Activated CD4-positive, alpha-beta T cell treated with anti-CD3 and anti-CD28 coated beads for 24 hours (primary cell): ENCODE measurements at places on chromosomes 7 and 10.

GRCh38 chr7:77687747-77688144 lies 8.5 kb upstream of the RSBN1L start:
- no peak for DNase-seq

DNA sequence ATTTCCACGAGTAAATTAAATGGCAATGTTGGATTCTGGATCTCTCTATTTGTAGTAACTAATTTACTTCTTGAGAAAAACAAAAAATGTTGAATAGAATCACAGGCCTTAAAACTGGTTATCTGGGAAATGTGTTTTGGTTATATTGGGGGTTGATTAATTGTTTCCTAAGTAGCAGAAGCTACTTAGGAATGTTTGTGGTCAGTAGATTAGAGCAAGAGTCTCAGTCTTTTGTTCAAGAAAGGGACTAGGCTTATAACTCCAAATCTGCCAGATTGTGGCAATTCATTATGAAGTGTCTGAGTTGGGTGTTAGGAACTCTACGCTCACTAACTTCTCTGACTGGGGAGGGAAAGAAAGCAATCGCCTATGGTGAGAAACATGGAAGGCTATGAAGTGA lies 244.3 kb upstream of the PHYHIPL start:
- DNase-seq: no peak

DNA sequence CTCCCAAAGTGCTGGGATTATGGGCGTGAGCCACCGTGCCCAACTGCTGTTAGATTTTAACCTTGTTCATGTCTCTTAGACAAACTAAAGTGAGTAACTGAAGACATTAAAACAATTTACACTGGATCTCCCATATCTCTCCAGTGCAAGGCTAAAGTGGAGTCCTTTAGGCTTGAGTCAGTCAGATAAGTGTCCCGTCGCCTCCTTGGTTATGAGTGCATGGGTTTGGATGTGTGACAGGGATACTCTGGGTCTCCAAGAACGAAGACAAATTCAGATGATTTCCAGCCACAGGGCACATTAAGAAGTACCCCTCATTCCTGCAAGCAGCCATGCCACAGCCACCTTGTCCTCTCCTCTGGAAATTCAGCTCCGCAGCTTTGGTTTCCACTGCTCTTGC lies 66.1 kb upstream of the PDZD8 start:
- DNase-seq: no peak

GRCh38 chr10:75107756-75108683 lies 3.4 kb upstream of the SAMD8 start:
- no peak for DNase-seq

GRCh38 chr7:123024989-123025758 lies 29.7 kb upstream of the TAS2R16 start:
- no peak for DNase-seq

DNA sequence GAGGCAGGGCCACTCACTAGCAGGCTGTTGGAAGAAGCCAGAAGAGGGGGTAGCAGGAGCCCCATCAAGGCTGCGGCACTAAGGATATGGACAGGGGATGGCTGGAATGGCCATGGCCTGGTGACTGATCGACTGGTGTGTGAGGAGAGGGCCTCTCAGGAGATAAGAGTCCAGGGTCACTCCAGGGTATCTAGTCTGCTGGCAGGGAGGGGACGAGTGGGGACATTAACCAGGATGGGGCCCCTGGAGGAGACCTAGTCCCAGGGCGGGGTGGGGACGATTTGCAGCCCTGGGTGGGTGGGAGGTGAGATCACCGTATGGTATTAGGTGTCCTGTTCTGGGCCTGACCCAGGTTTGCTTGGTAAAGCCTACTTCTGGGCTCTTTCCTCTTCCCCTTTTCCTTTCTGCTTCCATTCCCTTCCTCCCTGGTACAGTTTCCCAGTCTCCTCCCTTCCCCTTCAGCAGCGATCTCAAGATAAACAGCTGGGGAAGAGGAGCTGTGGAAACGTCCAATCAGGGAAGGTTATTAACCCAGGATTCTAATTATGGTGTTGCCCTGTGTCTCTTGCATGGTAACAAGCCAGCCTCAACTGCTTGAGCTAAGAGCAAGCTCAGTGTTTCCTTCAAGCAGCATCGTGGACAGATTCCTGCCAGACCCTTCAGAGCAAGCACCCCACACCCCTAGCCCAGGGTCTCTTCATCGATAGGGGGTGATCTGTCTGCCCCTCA lies 233.2 kb downstream of the RPS24 start:
- no peak for DNase-seq

DNA sequence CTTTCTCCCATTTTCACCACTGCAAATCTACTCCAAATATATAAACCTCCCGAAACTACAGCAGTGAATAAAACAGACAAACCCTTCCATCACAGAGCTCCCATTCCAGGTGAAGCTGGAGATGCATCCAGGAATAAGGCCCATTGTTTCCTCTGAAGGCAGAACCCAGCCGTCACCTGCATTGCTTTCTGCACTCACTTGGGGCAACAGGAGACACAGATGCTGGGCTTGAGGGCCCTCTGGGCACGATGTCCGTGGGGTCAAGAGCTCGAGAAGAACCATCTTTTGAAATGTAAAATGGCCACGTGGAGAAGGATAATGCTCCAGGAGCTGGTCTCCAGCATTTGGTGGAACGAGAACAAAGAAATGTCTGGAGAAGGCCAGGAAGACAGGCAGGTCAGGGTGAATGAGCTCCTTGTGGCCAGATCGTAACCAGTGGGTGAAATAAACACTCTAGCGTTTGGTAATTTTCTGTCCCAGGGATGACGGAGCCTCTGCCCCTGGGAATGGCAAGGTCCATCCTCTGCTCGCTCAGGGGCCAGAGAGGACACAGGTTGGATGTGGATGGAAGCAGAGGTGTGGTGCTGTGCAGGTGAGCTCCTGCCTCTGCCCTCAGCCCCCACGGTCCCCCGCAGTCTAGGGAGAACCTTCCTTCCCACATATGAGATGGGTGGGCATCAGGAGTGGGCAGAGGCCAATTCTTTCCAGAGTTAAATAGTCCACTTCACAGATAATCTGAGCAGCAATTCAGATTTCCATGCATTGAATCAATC lies 556.1 kb downstream of the DNAJB6 start:
- no peak for DNase-seq

GRCh38 chr10:62689712-62690111 lies 114.8 kb upstream of the ADO start:
- no peak for DNase-seq

DNA sequence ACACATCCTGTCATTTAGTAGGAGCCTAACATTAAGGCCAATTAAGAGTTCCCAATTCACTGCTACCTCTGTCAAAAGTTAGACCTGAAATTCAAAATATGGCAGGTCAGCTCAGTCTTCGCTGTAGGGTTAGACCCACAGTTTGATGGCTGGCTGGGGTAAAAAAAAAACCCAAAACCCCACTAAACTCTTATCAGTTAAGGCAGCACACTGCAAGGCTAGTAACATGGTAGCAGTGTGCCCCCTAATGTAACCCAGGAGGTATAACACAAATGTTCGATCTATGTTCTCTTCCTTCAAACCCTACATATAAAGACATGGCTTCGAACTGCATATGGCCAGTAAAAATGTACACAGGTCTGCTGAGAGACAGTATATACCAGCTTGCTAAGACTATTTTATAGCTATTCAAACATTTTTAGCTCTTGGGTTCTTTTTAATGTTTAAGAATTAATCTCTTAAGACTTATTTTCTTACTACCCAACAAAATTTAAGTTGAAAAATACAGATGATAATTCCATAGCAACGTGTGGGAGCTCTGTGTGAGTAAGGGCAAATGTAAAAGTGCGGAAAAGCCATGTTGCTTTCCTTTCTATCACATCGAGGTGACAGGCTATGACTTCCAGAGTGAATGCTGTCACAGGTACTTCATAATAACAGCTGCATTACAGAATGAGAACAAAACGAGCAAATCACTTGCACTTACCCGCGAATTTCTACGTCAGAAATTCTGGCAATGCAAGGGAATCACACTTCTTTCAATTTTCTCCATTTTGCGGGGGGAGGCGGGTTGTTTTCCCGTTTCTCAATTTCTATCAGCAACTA lies 168.4 kb upstream of the IMMP2L start:
- no peak for DNase-seq

DNA sequence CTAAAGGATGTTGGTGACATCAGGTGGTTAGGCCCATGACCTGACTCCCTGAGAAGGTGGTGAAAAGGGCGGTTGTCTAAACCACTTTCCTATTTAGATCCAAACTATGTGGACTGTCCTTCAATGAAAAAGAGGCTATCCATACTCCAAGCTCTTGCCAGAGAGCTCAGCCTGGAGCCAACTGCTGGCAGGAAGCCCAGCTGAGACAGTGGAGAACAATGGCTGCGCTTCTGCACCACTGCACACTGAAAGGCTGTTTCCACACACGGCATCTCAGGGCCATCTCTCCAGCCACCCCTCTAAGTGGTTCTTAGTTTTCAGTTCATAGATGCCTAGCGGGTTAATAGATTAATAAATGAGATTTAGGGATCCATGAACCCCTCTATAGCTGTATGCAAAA lies 488.8 kb upstream of the ZMIZ1 start:
- DNase-seq: no peak

GRCh38 chr7:44064791-44065430 lies 456 bp downstream of the PGAM2 start:
- DNase-seq: no peak

GRCh38 chr7:40234046-40234445 lies 99.2 kb downstream of the SUGCT start:
- no peak for DNase-seq

- DNase-seq: no peak
Observed at GRCh38 chr7:27199849-27200760, at the start of gene HOXA13. HOXA13 (minus strand) TSS chr7:27200091; CDS start chr7:27200077, 14 bp downstream.

- DNase-seq: no peak
Observed at GRCh38 chr7:115060095-115060870, 138.4 kb downstream of the MDFIC start.

- DNase-seq: no peak
Observed at GRCh38 chr7:141872931-141873330, 31.6 kb upstream of the PRSS37 start.

- DNase-seq: no peak
Observed at GRCh38 chr10:70564901-70565351, 37.6 kb downstream of the PRF1 start.

DNA sequence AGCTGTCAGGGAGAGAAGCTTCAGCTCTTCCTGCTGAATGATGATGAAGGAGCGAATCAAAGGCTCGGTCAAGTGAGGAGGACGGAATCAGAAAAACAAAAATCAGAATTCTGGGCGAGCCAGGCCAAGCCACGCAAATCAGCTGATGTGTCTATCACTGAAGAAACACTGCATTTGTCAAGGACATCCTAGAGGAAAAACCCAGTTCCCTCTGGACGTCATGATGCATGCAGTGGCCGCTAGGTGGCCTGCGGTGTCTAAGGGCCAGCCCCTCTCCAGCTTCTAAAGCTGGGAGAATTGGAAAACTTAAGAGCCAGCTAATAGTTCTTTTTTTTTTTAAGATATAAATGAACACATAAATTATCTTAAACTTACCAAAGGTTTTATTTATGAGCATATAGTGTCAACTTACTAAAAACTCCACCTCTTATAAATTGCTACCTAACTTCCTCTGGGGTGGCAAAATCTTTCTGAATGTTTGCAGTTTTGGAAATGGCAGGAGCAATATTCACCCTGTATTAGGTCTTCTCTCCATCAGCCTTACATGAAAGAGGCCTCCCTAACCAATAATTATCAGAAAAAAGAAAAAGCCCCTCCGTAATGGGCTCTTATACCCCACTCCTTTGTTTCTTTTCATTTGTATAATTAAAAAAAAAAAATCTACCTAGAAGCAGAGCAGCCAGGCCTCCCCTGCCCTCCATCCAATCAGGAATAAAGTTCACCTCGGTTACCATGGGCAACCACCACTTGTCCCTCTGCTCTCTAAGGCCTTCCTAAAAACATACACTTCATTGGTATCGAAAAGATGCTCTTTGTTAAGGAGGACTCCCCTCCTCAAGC lies 186.8 kb downstream of the USP6NL start:
- no peak for DNase-seq

- no peak for DNase-seq
Observed at GRCh38 chr7:74612015-74612829, 45.3 kb upstream of the GTF2I start.

DNA sequence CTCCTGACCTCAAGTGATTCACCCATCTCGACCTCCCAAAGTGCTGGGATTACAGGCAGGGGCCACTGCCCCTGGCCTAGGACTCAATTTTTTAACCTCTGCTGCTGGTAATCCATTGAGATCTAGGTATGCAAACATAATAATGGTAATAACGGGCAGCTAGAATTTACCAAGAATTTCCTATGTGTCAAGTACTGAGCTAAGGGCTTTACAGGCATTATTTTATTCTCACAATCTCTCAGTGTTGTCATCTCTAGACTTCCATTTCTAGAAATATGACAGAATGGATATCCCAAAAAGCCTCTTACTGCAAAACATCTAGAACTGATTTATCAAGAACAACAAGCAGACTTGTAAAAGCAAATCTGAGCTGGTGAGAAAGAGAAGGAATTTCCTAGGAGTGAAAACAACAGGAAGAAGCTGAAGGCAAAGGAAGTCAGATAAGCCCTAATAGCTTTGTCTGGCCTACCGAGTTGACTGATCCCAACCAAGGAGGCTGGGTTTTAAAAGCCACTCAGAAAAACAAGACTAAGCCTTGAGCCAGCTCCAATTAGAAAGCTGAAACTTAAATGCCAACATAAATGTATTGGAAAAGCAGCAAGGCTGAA lies 70.6 kb downstream of the CCDC71L start:
- DNase-seq: no peak

GRCh38 chr10:6458814-6459213 lies 121.3 kb downstream of the PRKCQ start:
- no peak for DNase-seq

- no peak for DNase-seq
Observed at GRCh38 chr7:86094166-86094669, 549.5 kb upstream of the GRM3 start.

GRCh38 chr10:118729200-118729599 lies 25.6 kb downstream of the CACUL1 start:
- DNase-seq: no peak

- no peak for DNase-seq
Observed at GRCh38 chr7:157044147-157044687, 33.8 kb upstream of the MNX1 start.

DNA sequence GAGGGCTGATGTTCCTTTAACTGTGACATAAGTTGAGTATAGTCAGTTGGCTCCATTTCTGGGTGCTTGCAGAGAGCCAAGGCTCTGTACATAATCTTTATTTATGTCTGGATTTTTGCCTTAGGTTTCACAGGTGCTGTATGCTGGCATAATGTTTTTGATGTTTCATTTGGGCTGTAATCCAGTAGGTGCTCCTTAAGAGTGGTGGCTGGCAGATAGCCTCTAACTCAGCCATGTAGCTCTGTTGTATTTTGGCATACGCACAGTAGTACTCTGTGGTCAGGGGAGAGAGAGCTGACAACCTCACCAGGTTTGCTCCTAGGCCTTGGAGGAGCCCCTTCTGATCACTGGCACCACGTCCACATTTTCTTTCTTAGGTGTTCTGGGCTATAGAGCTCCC lies 61.1 kb downstream of the RNF133 start:
- DNase-seq: no peak
